K562 (cell line): ENCODE measurements at places on chromosomes 11 and 22.

DNA sequence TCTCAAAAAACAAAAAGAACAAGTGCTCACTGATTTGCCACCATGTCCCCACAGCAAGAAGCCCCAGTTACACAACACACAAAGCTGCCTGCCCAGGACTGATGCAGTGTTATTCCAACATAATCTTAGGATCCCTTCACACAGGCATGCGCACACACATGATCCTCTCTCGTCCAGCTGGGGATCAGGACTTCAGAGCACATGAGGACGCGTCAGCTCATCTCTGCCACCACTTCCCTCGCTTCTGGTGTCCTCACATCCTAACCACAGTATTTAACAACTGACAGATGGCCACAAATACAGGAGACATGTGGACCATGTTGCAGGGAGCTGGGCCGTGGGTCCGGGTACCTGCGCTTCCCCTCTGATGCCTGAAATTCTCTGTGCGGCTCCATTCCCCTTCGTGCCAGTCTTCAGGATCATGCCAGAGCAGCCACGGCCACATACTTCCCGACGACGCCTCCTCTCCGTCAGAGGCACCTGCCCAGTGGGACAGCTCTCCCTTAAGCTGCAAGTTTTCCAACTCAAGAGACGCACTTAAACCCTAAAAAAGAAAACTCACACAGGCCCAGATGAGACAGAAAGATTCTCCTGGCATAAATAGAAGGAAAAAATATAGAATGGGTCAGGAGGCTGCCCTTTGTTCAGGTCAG lies 68.3 kb downstream of the PACSIN2 start:
- no peak for DNase-seq

DNA sequence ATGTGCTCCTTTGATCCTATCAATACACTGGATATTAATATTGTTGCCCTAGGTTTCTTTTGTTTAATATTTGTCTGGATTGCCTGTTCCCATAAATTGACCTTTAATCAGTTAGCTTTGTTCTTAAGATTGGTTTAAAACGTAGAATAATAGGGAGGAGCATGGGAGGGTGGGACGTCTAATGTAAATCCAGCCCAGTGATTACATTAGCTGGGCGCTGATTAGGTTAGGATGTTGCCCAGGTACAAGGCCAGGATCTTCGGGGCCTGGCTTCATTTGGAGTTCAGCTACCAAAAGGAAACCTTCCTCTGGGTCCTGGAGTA lies at the start of gene SRSF8:
Gene SRSF8 (plus strand): TSS at position 204 of the 323 bp plus-strand sequence. CDS start 308 bp downstream, outside the sequence.
- DNase-seq: no peak

- DNase-seq: no peak
These were observed 6.5 kb downstream of the CSNK1E start for GRCh38 chr22:38310518-38311322.

GRCh38 chr22:22167791-22168189 lies 76.8 kb upstream of the VPREB1 start:
- no peak for DNase-seq

DNA sequence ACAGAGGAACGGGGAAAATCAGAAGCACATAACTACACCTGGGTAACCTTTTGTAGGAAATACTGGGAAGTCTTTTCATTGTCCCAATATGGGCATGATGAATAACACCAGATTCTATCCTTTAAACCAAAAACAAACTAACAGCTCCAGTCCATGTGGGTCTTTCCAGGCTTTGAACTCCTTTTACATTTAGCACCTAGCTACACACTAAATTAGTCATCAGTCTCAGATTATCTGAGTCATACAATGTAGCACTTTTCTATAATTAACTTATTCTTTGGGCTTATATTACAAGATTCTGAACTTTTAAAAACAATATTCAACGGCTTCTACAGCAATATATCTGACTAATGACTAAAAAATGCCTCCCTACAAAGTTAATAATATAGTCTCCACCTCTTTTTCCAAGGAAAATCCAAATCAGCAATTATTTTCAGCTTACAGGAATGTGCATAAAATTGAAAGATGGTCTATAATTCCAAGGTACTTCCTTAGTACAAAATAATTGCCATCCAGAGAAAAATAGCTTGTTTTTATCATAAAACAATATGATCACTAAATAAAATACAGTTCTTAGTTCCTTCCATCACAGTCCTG lies 26.3 kb downstream of the STK33 start:
- no peak for DNase-seq

DNA sequence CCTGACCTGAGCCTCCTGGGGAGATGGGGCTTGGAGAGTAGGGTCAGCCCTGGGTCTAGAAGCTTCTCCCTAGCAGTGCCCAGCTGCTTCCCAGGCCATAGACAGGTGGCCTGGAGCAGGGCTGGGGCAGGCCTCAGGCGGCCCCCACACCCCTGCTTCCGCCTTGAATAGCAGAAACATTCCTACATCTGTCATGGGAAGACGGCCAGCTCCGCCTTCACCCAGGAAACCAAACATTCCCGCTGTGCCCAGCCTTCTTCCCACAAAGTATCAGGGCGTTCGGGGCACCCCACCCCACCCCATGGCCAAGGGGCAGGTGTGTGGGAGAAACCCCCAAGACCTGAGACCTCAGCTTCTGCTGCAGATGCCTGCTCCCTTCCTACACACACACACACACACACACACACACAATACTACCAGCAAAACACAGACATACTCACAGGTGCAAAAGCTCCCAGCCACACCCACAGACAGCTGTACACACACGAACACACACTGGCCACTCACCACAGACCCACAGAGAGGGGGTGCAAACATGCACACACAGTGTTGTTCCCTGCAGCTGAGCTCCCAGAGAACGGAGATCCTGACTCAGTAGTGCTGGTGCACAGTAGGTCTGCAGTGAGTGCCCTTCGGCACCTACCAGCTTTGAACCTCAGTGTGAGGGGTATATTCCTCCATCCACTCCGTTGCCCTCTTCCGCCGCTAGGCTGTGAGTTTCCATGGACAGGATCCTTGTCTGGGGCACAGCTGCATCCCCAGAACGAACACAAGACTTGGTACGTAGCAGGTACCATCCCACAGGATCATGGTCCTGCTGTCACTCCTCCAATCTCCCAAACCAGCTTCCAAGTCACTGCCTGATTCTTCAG lies 37.4 kb downstream of the PDGFB start:
- peak; percentile 2 for DNase-seq

- peak; percentile 31 for DNase-seq
These were observed 1.0 kb downstream of the ZBTB16 start for GRCh38 chr11:114060392-114061047.

- DNase-seq: no peak
These were observed 2.0 kb downstream of the HEPN1 start for GRCh38 chr11:124920870-124921609.

- DNase-seq: no peak
These were observed 704.3 kb downstream of the DLG2 start for GRCh38 chr11:84922836-84923235.

DNA sequence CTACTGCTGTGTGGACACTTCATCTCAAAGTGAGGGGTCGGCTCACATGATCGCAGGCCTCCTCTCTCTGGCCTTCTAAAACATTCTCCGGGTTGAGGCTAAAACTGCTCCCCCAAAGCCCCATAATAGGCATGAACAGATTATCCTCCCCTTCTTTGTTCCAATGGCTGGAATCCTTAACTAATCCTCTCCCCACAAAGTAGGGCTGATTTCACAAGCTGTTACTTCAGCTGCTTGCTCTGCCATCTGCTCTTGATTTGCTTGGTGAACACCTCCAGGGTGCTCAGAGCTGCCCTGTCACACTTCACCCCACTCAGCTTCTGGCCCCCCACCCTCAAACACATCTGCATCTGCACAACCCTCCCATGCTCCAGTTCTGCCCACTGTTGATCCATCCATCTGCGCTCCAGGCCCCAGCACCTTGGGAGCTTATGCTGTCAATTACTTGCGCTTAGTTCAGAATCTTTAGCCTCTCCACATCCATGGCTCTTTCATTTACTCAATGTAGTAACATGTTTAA lies 173.1 kb upstream of the API5 start:
- DNase-seq: no peak

DNA sequence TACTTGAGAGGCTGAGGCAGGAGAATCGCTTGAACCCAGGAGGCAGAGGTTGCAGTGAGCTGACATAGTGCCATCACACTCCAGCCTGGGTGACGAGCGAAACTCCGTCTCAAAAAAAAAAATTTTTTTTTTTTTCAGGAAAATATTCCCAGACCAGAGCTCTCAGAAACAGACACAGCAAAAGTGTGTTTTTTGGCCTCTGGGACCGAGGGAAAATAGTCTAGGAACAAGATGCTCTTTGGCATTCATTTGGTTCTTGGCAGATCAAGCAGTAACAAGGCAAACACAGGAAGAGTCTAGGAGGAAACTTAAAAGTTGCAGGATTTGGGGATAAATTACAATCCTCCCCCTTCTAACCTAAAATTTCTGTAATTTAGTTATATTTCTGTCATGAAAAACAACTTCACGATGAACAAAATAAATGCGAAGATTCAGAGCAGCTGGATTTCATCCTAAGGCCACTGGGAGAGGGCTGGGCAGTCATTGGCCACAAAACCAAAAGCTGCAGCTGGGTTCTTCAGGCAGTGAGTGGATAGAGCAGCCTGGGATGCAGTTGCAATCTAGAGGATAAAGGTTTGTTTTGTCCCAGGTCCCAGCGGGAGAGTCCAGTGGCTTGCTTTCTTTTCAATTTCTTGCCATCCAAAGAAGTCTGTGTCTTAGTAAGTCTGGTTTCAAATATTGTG lies 19.7 kb downstream of the ATG16L2 start:
- DNase-seq: no peak

DNA sequence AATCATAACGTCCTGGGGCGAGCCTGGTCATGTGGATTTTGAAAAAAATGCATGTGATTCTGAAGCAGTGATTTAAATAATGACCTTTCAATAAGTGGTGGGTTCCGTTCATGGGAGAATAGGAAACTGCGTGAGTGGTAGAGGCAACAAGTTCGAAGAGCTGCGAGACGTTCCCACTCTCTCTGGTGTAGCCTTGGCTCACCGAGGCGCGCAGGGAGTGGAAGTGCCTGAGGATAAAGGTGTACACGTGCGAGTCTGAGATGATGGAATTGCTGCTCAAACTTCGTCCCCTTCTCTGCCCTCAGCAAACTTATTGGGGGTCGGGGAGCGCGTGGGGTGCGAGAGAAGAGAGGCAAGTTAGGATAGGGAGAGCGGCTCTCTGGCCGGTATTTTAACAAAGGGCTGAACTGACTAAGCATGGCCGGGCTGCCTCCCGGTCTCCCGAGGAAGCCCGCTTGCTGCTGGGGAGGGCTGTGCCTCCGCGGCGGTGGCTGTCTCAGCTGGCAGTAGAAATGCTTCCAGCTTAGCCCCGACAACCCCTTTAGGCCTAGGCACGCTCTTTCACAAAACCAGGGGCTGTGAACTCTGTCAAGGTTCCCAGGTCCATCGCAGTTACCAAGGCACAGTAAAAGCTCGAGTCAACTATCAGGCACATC lies 875 bp upstream of the STT3A start:
- DNase-seq: peak; percentile 42

GRCh38 chr11:120248551-120249278 lies 8.8 kb downstream of the POU2F3 start:
- DNase-seq: no peak

DNA sequence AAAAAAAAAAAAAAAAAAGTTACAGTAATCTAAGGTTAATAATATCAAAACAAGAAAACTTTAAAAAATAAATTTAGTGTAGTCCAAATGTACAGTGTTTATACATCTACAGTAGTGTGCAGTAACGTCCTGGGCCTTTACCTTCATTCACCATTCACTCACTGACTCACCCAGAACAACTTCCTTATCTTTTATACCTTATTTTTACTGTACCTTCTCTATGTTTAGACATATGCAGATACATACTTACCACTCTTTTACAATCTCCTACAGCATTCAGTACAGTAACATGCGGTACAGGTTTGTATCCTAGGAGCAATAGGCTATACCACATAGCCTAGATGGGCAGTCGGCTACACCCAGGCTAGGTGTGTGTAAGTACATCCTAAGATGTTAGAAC lies 38.5 kb downstream of the TCF20 start:
- DNase-seq: no peak

GRCh38 chr11:12284316-12285050 lies 92.9 kb upstream of the PARVA start:
- DNase-seq: no peak

DNA sequence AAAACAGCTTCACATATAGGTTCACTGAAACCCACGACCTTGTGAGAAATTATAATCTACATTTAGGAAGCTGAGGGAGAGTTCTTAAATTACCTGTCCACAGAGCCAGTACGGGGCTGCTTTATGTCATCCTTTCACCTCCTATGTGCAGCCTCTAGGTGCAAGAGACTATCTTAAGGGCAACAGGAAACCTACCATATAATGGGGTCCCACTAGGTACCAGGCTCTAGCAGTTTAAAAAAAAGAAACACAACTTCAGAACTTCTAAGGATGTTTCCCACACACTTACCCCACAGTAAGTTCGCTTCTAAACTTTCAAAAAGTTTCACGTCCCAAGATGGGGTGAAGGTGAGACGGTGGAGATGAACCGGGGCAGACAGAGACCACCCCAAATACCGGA lies 573 bp downstream of the STK33 start:
- no peak for DNase-seq

DNA sequence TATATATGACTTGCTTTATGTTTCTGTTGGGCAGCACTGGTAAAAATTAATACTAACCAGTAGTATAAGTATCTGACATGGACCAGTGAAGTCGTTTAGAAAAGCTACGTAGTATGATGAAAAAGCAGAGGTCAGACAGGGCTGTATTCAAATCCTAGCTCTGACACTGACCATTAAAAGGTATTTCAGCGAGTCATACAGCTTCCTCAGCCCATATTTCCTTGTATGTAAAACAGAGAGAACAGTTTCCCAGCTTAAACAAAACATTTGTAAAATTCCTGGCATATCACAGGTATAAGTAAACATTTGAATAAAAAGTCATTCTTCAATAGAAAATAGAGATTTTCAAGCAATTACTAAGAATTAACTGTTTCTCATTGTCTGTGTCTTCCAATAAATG lies 4.2 kb downstream of the NOX4 start:
- no peak for DNase-seq

GRCh38 chr11:87359401-87359800 lies 321.7 kb downstream of the TMEM135 start:
- no peak for DNase-seq

DNA sequence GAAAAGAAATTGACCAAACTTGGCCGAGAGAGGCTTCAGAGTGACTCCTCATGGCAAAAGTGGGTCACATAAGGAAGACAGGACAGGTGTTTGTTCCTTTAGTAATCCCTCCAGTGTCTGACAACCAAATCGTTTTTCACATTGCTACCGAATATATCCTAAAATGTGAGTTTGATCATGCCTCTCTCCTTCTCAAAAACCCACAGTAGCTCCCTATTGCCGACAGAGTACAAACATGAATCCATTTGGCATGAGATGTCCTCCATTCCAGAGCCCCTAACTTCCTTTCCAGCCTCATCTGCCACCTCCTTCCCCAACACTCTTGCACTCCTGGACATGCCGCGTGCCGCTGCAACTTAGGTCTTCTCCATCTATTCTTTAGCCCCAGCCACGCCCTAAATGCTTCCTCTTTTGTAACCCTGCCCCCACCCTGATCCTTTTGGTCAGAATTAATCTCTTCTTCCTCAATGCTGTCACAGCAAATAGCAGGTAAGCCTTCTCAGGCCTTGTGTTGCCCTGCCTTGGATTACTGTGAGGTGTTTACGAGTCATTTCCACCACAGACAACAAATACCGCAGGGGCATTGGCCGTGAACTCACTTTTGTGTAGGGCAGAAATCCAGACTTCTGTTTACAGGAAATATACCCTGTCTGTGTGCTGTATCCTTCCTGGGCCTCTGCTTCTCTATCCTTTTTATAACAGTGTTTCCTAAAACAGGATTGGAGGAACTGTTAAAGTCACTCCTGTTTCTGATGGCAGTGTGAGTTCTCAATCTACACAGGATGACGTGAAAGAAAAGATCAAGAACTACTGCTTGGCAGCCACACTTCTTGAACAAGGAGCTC lies 66.0 kb upstream of the FTH1 start:
- peak; percentile 29 for DNase-seq

GRCh38 chr11:68859123-68859522 lies 17.4 kb upstream of the CPT1A start:
- no peak for DNase-seq
